ENCODE measurements at places on chromosomes 2 and 18. TPM values are rescaled to one million over a fixed set of nuclear protein-coding genes. Genes with fewer than 3 reads are reported as not detected.

Gene GPR55
- total RNA-seq: 3.1 TPM

GRCh38 chr2:137133225-137133624, 367.9 kb downstream of the THSD7B start:
- no peak for DNase-seq

DNA sequence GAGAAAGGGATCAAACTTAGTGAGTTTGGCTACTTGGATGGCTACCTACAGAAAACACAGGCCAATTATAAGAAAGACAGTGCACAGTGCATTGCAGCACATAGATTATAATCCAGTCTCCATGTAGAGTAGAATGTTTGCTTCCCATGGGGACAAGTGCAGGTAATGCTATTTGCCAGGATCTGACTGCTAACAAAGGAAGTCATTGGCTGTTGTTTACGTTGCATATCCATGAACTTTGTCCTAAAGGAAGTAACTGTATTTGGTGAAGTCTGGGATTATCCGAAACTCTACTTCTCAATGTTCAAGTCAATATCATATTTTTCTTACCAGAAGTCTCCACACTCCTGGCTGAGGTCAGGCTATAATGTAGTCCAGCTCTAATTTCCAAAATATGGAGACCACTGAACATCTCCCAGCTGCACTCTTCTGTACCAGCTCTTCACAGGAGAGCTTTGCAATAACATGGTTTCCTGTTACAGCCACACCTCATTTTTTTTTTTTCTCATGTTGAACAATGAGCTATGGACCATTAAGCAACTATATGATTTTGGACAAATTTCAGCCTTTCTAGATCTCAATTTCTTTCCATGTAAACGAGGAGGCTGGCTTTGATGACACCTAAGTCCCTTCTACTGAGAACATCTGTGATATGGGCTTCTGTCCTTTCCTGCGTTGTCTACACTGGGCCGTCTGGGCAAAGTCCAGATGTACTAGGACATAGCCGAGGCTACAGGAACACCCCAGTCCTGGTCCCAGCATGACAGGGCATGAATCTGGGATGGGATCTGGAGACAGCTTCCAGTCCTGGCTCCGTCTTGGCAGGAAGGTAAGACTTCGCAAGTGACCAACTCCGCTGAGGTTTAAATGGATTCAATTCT, 154.8 kb downstream of the LAMA1 start:
- DNase-seq: no peak

DNA sequence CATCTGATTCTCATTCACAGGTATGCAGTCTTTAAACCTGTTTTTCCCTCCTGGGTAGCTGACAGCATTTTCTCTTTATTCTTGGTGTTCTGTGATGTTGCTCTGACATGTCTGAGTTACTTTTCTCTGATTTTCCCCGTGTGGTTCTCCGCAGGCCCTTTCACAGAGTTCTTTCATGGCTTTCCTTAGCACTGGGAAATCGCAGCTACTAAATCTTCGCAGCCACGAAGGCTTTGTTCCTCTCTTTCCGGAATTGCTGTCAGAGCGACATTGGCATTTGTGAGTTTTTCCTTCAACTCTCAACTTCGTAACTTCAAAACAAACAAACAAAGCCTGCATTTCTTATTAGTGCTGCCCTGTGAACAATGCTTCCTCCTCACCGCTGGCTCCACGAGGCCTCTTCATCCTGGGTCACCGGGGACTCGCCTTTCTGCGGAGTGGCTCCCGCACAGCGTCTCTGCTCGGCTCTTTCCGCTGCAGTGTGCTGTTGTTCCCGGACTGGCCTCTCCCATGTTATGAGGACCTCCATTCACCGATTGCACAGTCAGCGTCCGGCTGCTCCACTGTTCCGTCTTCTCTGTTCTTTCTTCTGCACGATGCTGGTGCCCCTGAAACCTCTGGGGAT, 16.1 kb downstream of the COLEC11 start:
- no peak for DNase-seq

DNA sequence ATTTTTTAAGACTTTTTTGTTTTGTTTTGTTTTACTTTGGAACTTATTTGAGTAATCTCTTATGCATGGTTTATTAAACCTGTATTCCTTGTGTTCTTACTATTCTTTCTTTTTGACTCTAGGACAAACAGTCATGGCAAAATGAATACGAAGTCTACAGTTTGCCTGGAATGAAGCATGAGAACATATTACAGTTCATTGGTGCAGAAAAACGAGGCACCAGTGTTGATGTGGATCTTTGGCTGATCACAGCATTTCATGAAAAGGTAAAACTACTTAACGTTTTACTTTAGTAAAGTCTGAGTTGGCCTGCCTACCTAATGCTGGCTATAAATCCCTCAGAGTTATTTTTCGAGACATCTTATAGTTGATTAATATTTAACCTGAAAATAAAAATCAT, 72.3 kb downstream of the ACVR2A start:
- no peak for DNase-seq

- DNase-seq: peak; percentile 58
Measured at GRCh38 chr18:71784777-71785176, 759.4 kb downstream of the CBLN2 start.
